Fibroblast of the aortic adventitia (primary cell): ENCODE measurements at places on chromosomes 1 and 21.

- DNase-seq: peak; percentile 52
Measured at GRCh38 chr1:206551296-206551985, 44.1 kb downstream of the RASSF5 start.

- DNase-seq: no peak
Measured at GRCh38 chr1:158901623-158902022, 29.7 kb upstream of the PYHIN1 start.

- DNase-seq: no peak
Measured at GRCh38 chr1:61269602-61270001, 187.2 kb downstream of the NFIA start.

DNA sequence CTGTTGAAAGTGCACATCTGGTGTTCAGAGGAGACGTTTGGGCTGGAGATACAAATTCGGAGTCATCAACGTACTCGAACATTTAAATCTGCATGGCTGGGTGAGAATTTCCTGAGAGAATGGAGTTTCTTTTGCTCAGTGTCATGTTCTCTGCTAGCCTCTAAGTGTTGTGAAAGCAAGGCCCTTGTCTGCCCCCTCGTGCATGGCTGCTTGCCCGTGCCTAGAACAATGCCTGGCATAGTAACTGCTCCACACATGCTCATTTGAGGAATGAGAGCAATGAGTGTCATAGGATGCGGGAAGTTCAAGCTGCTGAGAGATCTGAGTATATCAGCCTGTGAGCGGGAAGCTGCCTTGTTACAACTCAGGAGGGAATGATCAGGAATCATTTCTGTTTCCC lies 171.1 kb upstream of the CSF3R start:
- DNase-seq: peak; percentile 63

DNA sequence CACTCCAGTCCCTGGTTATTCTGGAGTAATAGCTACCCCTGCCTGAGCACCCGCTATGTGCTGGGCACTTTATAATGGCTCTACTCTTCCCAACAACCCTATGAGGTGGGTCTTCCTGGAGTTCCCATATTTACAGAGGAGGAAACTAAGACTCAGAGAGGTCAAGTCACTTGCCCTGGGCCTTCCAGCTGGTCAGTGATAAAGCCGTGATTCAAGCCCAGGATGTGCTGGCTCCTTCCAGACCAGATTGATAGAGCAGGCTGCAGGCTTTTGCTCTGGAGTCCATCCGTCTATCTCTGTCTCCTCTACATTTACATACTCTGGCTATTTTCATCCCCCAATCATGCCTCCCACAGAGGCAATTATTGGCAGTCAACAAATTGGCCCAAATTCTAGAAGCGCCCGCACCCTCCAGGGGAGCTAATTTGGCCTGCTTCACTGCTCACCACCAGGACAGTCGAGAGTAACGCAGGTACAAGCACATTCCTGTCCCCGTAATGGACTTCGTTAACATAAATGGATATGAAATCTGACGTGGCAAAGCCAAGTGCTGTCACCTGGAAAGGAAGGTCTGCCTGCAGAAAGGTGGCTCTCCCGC lies 39.8 kb upstream of the SELENON start:
- DNase-seq: no peak

GRCh38 chr1:56553046-56553445 lies 26.3 kb downstream of the PLPP3 start:
- no peak for DNase-seq

DNA sequence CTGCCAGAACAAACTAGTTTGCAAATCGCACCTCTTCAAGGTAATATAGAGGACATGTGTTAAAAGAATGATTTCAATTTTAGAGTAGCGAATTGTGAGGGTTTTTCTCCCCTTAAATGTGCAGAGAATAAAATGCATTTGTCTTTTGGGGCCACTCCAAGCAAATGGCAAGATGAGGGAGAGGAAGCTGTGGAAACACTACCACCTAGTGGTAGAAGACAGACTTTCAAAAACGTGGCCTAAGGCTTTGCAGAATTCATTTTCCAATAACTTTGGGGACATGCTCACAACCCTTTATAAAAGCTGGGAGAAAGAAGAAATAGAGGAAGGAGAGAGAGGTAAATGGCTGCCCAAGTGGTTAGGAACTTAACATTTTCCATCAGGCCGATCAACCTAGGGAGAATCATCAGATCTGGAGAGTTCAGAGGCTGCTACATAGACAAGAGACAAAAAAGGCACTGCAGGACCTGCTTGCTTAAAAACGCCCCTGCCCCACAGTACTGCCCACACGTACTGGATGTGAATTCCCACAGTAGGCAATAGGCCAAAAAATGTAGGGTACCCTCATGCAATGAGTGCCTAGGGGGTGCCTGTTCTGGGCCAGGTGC lies 15.7 kb upstream of the RCAN1 start:
- peak; percentile 75 for DNase-seq

DNA sequence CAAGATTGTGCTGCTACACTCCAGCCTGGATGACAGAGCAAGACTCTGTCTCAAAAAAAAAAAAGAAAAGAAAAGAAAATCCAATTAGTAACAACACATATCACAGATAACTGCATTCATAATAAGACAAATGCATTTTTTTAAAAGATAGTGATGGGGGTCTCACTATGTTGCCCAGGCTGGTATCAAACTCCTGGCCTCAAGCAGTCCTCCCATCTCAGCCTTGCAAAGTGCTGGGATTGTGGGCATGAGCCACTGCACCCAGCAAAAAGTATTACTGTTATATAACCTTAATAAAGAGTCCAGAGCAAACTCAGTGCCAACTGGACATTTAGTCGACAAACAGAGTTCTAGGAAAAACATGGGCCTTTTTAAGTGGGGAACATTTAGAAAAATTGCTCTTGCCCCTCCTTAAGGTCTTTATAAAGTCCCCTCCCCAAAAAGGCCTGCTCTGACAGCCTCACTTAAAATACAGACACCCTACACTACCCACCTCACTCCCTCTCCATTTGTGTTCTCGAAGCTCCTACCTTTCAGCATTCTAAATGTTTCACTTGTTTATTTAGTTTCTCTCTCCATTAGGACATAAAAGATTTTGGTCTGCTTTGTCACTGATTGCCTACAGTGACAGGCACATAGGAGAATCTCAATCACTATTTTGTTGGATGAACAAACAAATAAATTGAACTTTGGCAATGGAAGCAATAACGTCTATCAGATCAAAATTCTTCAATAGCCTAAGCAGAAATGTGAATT lies 7.5 kb downstream of the ABCB10 start:
- DNase-seq: no peak

- peak; percentile 27 for DNase-seq
Measured at GRCh38 chr1:193434319-193434718, 247.9 kb upstream of the B3GALT2 start.

DNA sequence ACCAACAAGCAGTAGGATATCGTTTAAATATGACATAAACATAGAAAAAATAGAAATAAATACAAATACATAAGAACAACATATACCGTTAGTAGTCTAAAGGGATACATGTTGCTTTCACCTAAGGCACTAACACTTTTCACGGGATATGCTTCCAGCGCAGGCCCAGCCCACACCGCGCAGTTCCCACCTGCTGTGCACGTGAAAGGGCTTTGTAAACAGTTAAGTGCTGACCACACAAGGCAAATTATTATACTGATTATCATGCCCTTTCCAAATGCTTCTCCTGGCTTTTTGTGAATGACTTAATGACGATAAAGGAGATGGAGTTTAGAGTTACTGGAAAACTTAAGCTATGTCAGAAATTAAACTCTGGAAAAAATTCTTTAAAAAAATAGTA lies 11.3 kb upstream of the IL22RA1 start:
- no peak for DNase-seq

DNA sequence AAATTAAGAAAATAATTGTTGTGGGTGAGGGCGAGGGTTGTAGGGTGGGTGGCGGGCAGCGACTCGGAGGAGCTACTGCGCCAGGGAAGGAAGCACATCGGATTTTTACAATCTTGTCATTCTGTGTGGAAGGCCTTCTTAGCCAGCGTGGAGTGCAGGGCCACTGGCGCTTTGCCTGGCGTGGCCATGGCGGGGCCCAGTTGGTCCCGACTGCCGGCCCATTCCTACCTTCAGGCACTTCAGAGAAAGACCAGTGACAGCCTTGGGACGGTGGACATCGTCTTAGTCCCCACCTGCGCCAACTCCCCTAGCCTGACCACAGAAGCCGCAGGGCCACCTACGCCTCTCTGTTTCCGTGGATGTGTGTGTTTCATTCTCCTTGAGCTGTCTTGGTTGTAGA lies 136.9 kb upstream of the NEGR1 start:
- no peak for DNase-seq

- peak; percentile 37 for DNase-seq
Measured at GRCh38 chr1:209490013-209490412, 93.5 kb upstream of the CAMK1G start.

DNA sequence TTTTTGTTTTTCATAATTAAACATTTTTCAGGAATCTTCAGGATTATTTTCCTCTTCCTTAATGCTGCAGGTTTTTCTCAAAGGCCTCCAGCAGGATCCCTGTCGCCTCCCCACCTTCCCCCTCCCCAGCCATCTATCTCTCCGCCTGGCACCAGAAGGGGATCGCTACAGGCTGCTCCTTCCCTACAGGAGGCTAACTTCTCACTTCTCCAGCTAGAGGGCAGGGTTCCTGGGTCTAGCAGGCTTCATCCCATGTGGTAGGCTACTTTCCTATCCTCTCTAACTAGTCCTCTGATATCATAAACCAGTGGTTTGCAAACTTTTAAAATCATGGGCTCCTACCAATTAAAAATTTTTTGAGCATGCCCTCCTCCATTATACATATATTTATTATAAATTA lies 104.1 kb downstream of the KCNN3 start:
- DNase-seq: no peak

- DNase-seq: peak; percentile 89
Measured at GRCh38 chr1:24745711-24746413, 615 bp downstream of the CLIC4 start.
